ENCODE measurements at places on chromosomes 12 and 14. TPM values are rescaled to one million over a fixed set of nuclear protein-coding genes. Genes with fewer than 3 reads are reported as not detected.

GRCh38 chr12:27615331-27615891 lies 80.8 kb upstream of the REP15 start:
- DNase-seq = no peak

Gene RASSF9
- polyA plus RNA-seq = 3.8 TPM

Gene TOMM20L
- polyA plus RNA-seq = 0.64 TPM

DNA sequence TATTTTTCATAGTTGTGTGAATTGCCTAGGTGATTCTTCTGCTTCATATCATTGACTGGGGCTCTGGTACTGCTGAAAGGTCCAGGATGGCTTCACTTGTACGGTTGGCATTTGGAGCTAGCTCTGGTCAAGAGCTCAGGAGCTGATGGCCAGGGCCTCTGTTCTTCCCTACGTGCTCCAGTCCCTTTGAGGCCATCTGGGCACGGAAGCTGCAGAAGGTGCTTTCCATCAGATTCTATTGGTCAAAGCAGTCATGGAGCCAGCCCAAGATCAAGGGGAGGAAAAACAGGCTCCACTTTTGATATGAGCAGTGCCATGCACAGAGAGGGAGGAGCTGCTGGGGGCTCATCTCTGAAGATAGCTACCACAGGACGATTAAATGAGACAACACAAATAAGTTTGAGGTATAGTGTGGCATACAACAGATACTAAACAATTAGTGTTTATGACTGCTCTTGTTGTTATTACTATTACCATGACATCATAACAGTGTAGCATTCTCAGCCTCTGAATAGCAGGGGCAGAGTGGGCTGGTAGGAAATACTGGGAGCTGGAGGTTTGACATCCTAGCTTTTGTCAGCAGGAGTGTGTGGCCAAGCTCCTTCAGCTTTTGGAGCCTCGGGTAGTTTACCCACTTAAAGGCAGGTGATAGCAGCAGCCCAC lies 10.4 kb downstream of the KRT83 start:
- no peak for DNase-seq

- peak; percentile 37 for DNase-seq
Measured at GRCh38 chr14:60723116-60723906, 840 bp downstream of the SIX4 start.

- DNase-seq = no peak
Measured at GRCh38 chr12:12528361-12529270, 34.0 kb downstream of the DUSP16 start.

Gene LETMD1
- polyA plus RNA-seq = 43.7 TPM

Gene ARMH4
- 9.1 TPM for polyA plus RNA-seq

Gene RIMBP2
- 1.1 TPM for polyA plus RNA-seq

GRCh38 chr12:113497693-113498092 lies 26.0 kb upstream of the LHX5 start:
- DNase-seq = no peak
